ENCODE measurements at places on chromosomes 16 and 17.
A peak's percentile ranks its signal among the peaks of the same experiment; 100 is the strongest.

DNA sequence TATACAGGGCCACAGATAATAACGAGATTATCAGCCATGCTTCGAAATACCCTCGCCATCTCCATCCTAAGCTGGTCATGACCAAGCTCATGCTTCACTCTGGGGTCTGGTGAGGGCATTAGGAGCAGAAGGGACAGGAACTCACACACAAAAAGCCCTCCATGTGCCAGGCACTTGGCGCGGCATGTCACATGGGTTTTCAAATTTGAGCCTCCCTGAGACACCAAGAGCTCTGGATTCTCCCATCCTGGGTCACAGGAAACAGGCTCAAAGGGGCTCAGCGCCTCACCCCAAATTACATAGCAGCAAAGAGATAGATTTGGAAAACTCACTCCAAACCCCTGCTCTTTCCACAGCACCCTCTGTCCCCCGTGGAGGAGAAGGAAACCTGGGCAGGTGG lies 239.5 kb downstream of the GSG1L start:
- no peaks in the 10 kb centered on the region for H3K4me1 ChIP-seq
- H3K4me3 ChIP-seq, result no peak overlapping the region
- peaks cover 3% of the 10 kb centered on the region for H3K27me3 ChIP-seq
- H3K36me3 ChIP-seq, result peaks cover 3% of the 10 kb centered on the region
- H3K27ac ChIP-seq, result no peak overlapping the region

DNA sequence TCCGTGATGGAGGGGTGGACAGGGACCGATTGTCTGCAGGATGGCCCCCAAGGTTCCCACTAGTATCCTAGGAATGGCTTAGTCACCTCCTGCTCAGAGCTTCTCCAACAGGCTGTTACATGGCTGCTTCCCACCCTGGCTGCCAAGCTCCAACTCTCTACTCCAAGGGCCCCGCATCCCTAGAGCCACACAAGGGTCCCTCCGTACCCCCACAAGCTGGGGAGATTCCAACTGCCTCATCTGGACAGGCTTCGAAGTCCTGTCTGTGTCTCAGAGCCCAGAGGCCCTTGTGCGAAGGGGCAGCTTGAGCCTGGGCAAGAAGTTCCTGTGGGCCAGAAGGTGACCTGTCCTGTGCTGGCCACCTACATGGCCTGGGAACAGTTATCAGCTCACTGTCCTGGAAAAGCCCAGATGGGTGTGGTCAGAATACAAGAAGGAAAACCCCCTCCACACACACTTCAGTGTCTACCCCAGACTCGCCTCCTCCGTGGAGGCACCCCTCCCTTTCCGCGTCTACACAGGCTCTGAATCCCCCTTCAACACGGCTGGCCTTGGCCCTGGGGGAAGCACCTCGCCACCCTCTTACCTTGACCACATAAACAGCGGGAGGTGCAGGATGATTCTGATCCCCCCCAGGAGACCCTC lies 586 bp downstream of the MEAK7 start:
- peaks cover 7% of the 10 kb centered on the region for H3K4me1 ChIP-seq
- H3K27ac ChIP-seq, result peak overlapping the region; percentile 24
- H3K27me3 ChIP-seq, result peaks cover 1% of the 10 kb centered on the region
- peak overlapping the region; percentile 89 for H3K4me3 ChIP-seq
- peaks cover 3% of the 10 kb centered on the region for H3K36me3 ChIP-seq

GRCh38 chr17:77704048-77704815 lies 254.3 kb upstream of the TNRC6C start:
- H3K36me3 ChIP-seq, result peaks cover 12% of the 10 kb centered on the region
- DNase-seq, result no peak
- no peaks in the 10 kb centered on the region for H3K4me1 ChIP-seq
- no peak overlapping the region for H3K4me3 ChIP-seq
- H3K27me3 ChIP-seq, result peaks cover 7% of the 10 kb centered on the region

DNA sequence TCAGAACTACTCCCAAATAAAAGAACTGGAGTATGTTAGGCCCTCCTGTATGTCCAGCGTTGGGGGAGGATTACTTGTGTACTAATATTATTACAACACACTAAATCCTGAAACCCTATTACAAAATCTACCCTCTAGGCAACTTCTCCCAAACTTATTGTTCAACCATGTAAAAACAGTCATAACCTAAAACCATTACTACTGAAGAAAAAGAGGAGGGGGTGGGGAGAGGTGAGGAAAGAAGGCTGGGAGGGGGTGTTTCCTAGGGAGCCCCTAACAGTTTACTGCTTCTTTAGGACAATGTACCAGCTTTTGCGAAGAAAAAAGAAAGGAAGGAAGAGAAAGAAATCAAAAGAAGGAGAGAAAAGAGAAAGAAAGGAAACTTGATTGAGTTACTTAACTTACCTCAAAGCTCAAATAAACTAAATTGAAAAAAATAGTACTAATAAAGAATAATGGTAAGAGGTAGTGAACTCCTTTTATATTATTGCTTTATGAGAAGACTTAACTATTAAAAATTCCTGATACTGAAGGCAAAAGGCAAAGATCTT lies 2.3 kb downstream of the SALL1 start:
- peak overlapping the region; percentile 98 for H3K4me3 ChIP-seq
- peaks cover 11% of the 10 kb centered on the region for H3K27me3 ChIP-seq
- peaks cover 54% of the 10 kb centered on the region for H3K4me1 ChIP-seq
- peak overlapping the region; percentile 79 for H3K27ac ChIP-seq
- DNase-seq, result no peak
- H3K36me3 ChIP-seq, result no peaks in the 10 kb centered on the region

- H3K4me1 ChIP-seq, result peaks cover 7% of the 10 kb centered on the region
- no peak overlapping the region for H3K4me3 ChIP-seq
- H3K27me3 ChIP-seq, result peaks cover 1% of the 10 kb centered on the region
- peaks cover 4% of the 10 kb centered on the region for H3K36me3 ChIP-seq
- H3K27ac ChIP-seq, result no peak overlapping the region
- no peak for DNase-seq
These were observed 10.3 kb downstream of the CUEDC1 start for GRCh38 chr17:57944908-57945307.

GRCh38 chr17:68446626-68447041 lies 10.7 kb downstream of the WIPI1 start:
- DNase-seq, result no peak
- peak overlapping the region; percentile 8 for H3K4me3 ChIP-seq
- H3K4me1 ChIP-seq, result peaks cover 23% of the 10 kb centered on the region
- no peaks in the 10 kb centered on the region for H3K27me3 ChIP-seq
- peaks cover 33% of the 10 kb centered on the region for H3K36me3 ChIP-seq
- H3K27ac ChIP-seq, result no peak overlapping the region

DNA sequence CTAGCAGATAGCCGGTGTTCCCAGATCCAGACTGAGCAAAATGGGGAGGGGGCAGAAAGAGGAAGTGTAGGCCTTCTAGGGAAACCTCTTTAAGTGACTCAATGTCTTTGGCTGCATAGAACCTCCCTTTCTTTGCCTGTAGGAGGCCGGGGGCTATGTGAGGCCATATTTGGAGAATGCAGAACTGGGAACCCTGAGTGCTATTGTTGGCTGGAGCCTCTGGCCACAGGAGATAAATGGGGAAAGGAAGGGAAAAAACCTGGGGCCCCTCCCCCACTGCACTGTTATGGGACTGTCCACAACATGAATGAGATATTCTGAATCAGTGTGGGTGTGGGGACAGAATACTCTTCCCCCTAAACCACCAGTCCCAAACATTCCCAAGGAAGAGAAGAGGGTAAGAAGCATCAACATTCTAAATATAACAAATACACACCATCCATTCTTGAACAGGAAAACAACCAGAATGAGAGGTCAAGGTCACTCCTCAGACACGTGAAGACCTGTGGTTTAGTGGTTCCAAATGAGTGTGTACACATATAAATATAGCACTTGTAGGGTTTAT lies 2.4 kb downstream of the VPS25 start:
- H3K36me3 ChIP-seq, result peaks cover 3% of the 10 kb centered on the region
- peak; percentile 50 for DNase-seq
- H3K27ac ChIP-seq, result peak overlapping the region; percentile 99
- peaks cover 3% of the 10 kb centered on the region for H3K27me3 ChIP-seq
